Sigmoid colon (tissue), 7 donors: ENCODE measurements at places on chromosomes 7 and 10. TPM values are rescaled to one million over a fixed set of nuclear protein-coding genes. Genes with fewer than 3 reads are reported as not detected.

GRCh38 chr7:22402250-22402649 lies 45.3 kb upstream of the RAPGEF5 start:
- no peak for DNase-seq

- DNase-seq: peak; percentile 89
Measured at GRCh38 chr7:151876899-151877777, at the start of gene PRKAG2. Gene PRKAG2 (minus strand): TSS chr7:151877115. CDS start chr7:151876620, 495 bp downstream.

- no peak for DNase-seq
Measured at GRCh38 chr10:154348-154747, 19.1 kb downstream of the ZMYND11 start.

DNA sequence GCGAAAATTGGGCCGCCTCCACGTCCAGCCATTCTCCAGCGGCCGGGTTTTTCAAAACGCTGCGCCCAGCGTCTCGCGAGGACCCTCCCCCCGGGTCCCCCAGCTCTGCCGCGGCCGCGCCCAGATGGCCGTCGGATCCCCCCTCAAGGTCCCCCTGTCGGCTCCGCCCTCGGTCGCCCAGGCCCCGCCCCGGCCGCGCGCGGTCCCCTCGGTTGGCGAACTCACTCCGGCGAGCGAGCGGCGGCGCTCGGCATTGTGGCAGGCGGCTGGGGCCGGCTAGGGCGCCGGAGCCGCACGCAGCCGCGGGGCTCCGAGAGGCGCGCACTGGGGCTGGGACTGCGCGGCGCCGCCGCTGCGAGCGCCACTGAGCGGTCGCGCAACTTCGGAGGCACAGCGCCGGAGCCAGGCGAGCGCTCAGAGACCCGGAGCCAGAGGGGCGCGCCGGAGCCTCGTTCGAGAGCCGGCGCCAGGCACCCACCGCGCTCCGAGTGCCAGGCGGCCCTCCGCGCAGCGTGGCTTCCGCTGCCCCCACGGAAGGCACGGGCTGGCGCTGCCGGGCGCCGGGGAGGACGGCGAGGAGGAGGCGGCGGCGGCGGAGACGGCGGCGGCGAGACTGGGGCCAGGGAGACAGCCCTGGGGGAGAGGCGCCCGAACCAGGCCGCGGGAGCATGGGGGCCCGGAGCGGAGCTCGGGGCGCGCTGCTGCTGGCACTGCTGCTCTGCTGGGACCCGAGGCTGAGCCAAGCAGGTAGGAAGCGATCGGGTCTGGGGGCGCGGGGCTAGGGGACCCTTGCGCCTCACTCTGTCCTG lies at the start of gene UNC5B:
Gene UNC5B (plus strand): TSS at position 253 of the 809 bp plus-strand sequence. CDS start 416 bp downstream, at position 669.
- DNase-seq: peak; percentile 94

DNA sequence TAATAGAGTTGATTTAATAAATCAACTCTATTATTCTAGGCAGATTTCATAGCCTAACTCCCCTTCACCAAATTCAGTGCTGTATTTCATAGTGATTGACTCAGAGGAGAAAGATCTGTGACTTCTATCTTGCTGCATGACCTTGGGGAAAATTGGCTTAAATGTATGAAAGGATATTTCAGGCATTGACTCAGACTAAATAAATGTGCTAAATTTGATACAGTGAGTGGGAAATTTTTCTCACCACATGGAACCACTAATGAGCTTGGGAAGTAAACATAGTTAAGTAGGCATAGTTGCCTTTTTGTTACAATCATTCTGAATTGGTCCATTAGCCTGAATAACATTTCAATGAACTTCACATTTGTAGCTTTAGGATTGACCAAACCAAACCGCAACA lies 89.0 kb upstream of the PRPS1L1 start:
- no peak for DNase-seq

- DNase-seq: no peak
Measured at GRCh38 chr10:72685264-72685921, 6.5 kb upstream of the MCU start.

DNA sequence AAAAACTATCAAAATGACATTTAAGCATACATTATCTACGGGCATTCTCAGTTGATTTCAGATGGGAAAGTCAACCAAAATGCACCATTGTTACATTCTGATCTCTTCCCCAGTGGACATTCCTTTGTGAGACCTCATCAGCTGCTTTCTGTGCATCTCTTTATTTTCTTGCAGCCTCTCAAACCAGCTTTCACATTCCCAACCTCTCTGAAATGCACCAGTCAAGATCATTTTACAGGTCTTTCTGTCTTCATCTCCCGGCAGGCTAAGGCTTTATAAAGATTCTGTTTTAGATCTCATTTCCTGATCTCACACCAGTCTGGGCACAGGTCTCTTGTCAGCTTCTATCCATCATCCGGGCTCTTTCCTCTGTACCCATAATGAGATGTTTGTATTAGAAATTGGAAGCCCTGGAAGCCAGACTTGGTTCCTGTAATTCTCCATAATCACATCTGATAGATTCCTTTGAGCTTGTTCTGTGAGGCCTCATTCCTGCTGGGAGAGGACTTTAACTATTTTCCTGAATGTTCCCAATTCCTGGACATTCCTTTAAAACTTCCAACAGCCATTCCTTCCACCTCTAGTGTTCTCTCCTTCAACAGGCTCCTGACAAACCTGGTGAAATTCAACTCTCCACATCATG lies 44.3 kb upstream of the ARL4A start:
- DNase-seq: no peak

GRCh38 chr10:63744060-63744941 lies 223.1 kb downstream of the REEP3 start:
- DNase-seq: no peak

DNA sequence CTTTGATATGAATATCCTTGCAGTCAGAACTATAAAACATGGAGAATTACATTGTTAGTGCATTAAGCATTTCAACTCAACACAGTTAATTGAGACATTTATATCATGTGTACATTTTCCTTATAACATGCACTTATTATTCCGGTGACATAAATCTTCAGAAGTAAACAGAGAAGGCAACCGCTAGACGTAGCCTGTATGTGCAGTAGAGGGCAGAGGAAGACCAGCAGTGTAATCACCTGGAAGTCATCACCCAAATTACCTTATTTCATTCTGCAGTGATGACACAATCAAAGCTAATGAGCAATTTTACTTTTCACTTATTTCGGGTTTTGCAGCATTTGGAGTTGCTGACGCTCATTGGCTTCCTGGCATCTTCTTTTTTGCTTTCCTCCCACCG lies 394.6 kb downstream of the SDK1 start:
- DNase-seq: no peak

GRCh38 chr7:107563081-107563774 lies 492 bp downstream of the COG5 start:
- DNase-seq: no peak

DNA sequence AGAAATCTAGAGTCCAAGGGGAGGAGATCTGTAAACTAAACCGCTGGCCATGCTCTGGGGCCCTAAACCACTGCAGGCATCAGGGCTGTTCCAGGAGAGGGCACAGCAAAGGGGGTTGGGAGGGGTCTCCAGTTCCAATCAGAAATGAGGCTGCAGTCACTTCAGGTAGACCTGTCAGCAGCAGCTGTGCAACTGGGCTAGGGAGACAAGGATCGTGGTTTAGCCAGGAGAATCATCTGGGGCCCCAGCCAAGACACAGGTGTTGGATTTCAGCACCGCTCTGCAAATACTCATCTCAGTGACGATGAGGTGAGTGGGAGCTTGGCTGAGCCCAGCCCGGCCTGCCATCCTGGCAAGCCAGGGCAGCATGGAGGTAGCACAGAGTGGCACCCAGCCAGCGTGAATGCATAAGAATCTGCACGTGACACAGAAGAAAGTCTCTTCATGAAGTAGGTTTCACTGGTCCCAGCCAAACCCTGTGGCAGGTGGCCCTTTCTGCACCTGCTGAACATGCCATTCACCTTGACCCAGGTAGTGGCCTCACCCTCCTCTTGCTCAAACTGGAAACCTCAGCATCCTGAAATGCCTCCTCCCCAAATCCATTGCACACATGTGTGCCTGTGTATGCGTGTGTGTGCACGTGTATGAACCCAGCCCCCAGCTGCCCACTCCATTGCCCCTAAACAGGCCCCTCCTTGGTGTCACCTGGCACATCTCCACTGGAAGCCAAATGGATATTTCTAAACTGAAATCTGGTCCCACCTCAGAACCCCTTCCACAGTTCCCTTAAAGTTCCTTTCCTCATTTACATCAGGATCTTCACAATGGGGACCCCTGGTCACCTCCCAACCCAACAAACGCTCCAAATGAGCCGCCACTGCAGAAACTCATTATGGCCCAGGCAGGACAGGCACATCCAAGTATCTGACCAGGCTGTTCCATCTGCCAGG lies 9.6 kb downstream of the GPRIN2 start:
- DNase-seq: peak; percentile 62

DNA sequence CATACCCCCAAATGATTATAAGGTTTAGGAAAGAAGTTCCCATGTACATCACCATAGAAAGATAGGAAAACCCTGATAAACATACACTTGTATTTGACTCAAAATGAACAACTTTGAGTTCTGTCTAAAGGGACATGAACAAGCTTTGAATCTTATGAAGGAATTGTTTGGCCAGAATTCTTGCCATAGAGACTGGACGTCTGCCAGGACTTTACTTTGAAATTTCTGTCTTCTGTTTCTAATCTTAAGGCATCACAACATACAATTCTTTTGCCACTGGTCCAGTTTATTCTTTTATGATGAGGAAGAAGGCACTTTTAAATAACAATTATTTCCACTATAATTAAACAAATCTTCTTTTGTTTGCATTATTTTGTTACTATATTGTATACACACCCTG lies 26.2 kb upstream of the CYP26C1 start:
- no peak for DNase-seq

- DNase-seq: no peak
Measured at GRCh38 chr10:77628906-77629730, 8.5 kb downstream of the KCNMA1 start.

DNA sequence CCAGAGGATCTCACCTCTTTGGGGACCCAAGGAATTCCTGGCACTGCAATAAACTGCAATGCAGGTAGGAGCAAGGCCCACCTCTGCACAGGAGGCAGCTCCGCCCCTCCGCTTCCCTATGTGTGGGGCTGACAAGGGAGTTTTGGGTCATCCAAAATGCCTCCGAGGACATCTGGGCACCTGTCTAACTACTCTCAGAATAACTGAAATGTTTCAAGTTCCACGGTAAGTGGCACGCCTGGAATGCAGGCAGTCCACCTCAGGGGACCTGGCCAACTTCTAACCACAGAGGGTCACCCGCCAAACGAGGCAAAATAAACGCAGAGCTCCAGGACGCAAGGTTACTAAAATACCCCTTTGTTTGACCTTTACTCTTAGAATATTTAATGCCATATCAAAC lies 102.5 kb downstream of the FGFR2 start:
- DNase-seq: no peak

DNA sequence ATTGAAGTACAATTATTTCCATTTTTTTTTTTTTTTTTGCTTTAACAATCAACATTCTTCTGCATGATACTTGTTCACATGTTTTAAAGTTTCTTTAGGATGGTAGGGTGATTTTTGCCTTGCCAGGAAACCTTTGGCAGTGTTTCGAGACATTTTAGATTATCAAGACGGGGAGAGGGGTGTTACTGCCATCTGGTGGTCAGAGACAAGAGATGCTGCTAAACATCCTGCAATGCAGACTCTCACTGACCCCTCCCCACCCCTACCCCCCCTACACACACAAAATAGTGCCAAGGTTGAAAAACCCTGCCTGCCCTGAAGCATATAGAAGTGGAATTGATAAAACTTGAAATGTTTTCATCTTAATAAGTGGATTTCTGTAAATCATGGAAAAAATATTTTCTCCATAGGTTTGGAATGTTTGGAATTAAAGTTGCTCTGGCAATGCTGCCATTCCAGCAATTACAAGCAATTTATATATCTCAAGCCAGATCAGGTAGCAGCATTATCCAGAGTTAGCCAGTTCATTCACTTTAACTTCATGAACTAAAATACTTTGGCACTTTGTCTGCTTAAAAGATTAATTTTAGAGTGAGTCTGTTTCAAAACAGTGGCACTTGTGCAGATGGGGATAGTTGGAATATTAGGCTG lies 62.1 kb downstream of the SDHAF3 start:
- no peak for DNase-seq

CDHR1 gene
- 0.27 TPM for total RNA-seq

DPCD gene
- 80.2 TPM for total RNA-seq

HEPACAM2 gene
- 0.36 TPM for total RNA-seq

MACC1 gene
- total RNA-seq: not detected

SLC18A2 gene
- 0.54 TPM for total RNA-seq

UTF1 gene
- total RNA-seq: not detected

CLRN3 gene
- total RNA-seq: not detected

NUPR2 gene
- total RNA-seq: not detected

STRIP2 gene
- 0.49 TPM for total RNA-seq

CCDC172 gene
- not detected for total RNA-seq

TAS2R4 gene
- total RNA-seq: 1.5 TPM
